Right lobe of liver (tissue), 6 donors: ENCODE measurements at places on chromosomes 3 and 15. TPM values are rescaled to one million over a fixed set of nuclear protein-coding genes. Genes with fewer than 3 reads are reported as not detected.

Gene NUP210
- 17.6 TPM for total RNA-seq

Gene SLC7A14
- 0.05 TPM for total RNA-seq

Gene SPTSSB
- not detected for total RNA-seq

Gene CNTN3
- 6.0 TPM for total RNA-seq

Gene CCDC174
- 7.5 TPM for total RNA-seq

Gene HPS3
- total RNA-seq: 4.7 TPM

Gene PYGO1
- 0.18 TPM for total RNA-seq

Gene STX19
- not detected for total RNA-seq

Gene APEH
- total RNA-seq: 60.9 TPM

Gene EPHA3
- total RNA-seq: 2.2 TPM

Gene A4GNT
- not detected for total RNA-seq

Gene SEMA3G
- total RNA-seq: 0.88 TPM

Gene DUOXA1
- not detected for total RNA-seq

Gene TMEM45A
- total RNA-seq: 189 TPM

Gene SH2D7
- not detected for total RNA-seq

Gene WDR49
- total RNA-seq: not detected
